RWPE1 (cell line): ENCODE measurements at places on chromosomes 11 and 22.

- no peak for DNase-seq
Measured at GRCh38 chr11:22711880-22712279, 45.5 kb downstream of the GAS2 start.

- DNase-seq = no peak
Measured at GRCh38 chr22:37178350-37179125, 9.5 kb downstream of the C1QTNF6 start.

DNA sequence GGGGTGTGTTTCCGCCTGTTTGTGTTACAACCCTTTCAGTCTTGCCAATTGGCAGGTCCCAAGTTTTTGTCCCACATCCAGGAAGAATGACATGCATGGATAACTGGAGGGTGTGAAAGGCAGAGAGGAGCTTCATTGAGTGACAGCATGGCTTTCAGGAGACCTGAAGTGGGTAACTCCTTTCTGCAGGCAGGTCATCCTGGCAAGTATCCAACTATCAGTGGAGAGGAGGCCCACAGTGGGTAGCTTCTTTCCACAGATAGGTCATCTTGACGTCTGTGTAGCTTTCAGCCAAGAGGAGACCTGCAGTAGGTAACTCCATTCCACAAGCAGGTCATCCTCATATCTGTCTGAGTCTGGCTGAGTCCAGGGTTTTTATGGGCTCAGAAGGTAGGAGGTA lies 1268.8 kb upstream of the CNTN5 start:
- DNase-seq = no peak

DNA sequence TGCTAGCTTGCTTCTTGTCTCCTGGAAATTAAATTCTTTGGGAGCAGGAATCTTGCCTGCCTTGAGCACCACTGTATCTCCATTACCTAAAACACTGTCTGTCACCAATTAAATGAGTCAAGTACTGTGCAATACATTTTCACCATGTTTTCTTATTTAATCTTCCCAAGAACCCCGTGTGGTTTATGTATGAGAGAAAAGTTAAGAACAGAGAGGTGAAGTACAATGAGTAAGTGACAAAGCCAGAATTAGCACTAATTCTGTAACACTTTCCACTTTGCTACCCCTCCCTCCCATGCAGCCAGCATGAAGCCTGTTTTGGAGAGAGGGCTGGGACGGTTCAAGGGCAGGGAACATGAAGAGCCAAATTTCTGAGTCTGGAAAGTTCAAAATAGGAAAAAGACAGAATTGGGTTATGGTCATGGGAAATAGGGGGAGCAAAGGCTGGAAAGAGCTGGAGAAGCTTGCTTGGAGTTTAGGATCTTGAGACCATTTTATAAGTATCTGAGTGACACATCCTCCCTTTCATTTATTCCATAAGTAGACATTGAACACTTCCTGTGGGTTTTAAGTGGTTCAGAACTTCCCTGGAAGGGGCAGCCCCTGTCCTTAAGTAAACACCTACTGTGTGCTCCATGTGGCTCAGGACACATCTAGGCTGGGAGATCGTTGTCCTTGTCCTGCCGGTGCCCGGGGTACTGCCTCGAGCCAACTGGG lies 60.5 kb upstream of the CHST1 start:
- no peak for DNase-seq

DNA sequence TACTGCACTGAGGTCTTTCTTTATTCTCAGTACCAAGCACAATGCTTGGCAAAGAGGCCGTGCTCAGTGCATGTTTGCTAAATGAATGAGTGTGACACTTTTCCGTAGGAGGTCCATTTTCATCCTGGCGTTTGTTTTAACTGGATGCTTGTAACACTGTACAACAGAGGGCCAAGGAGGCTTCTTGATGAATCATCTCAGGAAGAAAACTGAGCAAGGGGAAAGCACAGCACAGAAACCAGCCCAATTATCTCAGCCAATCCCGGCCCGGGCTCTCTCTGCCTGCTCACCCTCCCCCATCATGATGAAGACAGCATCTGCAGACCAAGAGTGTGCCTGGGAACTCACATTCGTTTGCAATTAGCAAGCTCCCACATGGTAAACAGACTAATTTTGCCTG lies 570.3 kb downstream of the OPCML start:
- DNase-seq = no peak

DNA sequence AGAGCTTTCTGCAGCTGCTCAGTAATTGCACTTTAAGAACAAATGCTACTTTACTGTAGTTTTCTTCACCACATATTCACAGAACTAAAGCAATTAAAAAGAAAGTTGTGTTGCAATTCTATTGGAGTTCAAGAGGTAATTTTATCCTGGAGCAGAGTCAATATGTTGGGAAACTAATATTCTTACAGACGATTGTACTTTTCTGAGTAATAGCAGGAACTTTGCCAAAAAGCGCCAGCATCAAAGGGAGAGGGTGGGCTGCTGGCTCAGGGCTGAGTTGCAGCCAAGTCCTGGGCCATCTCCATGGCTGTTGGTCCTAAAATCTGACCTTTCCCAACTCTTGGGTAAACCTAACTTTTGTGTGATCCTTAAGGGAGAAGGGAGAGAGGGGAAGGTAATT lies 73.6 kb upstream of the MYO18B start:
- DNase-seq = no peak

DNA sequence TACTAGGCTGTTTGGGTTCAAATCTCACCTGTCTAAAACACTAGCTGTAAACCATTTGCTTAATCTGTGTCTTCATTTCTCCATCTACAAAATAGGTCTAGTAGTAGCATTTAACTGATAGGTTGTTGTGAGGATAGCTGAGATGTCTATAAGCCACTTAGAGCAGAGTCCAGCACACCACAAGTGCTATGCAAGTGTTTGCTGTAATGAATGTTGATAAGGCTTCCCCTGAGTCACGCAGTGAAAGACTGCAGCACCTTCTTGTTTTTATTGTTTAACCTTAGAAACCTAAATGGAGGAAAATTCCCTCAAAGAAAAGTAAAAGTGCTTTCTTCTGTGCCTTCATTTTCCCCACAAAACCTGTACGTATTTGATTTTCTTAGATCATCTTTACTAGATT lies 23.1 kb upstream of the LDHA start:
- no peak for DNase-seq

GRCh38 chr11:17277024-17277584 lies 565 bp downstream of the NUCB2 start:
- peak; percentile 26 for DNase-seq
